CMK (cell line): ENCODE measurements at places on chromosomes 12 and 14.

GRCh38 chr12:75581515-75581914 lies 70.1 kb upstream of the KRR1 start:
- DNase-seq = no peak

DNA sequence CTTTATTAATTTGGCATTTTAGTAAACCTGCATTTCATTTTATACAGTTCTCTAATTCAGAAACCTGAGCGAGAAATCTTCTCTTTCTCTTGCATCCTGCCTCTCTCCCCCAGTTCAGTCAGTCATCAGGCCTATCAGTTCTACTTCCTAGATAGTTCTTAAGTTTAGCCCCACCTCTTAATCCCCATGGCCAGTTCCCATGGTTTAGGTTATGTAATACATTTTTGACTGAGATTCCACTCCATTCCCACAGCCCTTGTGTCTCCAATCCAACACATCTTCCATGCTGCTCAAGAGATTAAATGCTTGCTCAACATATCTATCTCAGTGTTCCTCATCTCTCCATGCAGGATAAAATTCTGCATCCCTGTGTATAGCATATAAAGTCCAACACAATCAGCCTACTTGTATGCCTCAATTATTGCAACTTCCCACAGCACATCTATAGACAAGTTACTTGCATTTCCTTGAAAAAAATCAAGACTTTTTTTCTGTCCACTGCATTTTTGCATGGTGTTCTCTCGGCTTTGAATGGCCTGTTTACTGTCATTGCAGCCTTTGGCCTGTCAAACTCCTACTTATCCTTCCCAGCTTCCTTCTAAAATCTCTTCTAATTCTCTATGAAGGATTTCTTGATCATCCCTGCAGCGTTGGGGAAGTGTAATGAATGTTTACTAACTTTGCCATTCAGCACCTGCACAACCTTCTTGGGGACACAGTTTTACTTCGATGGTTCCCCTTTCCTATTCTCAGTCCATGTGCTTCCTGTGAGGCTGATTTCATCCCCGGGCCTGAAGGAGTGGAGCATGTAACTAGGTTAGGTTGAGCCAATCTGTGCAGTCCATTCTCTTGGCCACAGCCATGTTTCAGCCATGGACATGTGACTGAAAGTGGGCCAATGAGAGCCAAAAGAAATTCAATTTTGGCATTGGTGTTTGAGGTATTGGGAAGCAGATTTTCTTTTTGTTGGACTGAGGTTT lies 80.8 kb downstream of the DACT1 start:
- DNase-seq = no peak

GRCh38 chr12:103802586-103802886 lies 38.5 kb downstream of the NT5DC3 start:
- no peak for DNase-seq

DNA sequence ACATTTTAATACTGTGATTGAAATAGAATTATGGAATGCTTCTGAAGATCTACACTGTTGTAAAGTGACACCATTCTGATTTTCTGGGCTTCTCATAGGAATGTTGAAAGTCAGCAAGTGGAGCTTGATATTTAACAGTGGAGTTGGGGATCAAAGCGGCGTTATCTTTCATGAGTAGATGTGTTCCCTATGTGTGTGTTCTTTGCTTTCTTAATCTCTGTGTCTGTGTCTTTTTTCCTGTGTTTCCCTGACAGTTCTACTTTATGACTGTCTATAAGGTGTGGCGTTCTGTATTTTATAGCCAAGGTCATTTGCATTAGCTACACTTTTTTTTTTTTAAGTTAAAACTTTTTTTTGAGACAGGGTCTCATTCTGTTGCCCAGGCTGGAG lies 24.7 kb downstream of the SYNE2 start:
- no peak for DNase-seq

GRCh38 chr12:61554268-61555008 lies 705.8 kb upstream of the USP15 start:
- no peak for DNase-seq

- no peak for DNase-seq
Measured at GRCh38 chr14:32826404-32827082, 112.1 kb upstream of the NPAS3 start.

DNA sequence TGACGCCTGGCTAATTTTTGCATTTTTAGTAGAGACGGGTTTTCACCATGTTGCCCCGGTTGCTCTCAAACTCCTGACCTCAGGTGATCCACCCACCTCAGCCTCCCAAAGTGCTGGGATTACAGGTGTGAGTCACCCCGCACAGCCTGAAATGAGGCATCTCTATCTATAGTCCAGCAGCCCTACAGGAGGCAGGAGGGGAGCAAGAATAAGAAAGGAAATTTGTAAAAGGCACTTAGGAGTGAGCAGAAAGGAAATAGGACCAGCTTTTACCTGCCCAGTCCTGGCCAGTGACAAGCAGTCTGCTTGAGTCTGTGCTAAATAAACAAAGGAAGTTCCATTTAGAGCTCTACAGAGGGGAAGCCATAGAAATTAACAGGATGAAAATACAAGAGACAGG lies 15.0 kb upstream of the PSMA6 start:
- no peak for DNase-seq

- DNase-seq = no peak
Measured at GRCh38 chr14:86462193-86462753, 932.3 kb downstream of the FLRT2 start.

GRCh38 chr12:32002848-32003493 lies 43.8 kb downstream of the RESF1 start:
- no peak for DNase-seq

DNA sequence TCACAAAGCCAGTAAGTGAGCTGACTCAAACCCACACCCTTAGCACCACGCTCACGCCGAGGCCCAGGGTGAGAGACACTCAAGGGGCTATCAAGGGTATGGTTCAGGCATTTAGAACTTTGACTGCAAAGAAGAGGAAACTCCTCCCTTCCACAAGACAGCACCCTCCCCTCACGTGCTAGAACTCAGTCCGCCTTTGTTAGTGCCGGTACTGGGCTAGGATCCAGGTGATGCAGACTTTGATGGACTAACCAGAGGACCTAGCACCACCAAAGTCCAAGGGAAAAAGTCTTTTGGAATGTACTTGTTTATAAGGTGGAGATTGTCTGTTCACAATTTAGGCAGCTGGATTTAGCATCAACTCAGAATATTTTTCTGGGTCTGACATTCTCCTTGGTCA lies 33.7 kb downstream of the VWF start:
- no peak for DNase-seq

- DNase-seq = no peak
Measured at GRCh38 chr14:37417151-37417550, 177.9 kb downstream of the FOXA1 start.

DNA sequence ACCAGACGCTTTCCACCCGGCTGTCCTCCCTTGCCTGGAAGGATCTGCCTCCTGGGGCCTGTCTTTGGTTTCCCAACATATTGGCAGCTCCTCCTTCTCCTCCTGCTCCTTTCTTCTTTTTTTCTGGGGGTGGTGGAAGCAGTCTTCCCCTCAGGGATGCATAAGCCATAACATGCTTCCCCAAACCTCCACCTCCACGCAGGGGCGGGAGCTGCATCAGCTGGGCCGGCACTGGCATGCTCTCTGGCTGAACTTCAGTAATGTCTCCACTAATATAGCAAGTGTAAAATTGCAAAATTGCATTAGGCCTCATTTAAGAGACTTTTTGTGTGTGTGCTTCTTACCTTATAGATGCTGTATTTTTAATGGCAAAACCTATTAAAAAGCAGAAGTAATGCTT lies 58.6 kb downstream of the GLT1D1 start:
- no peak for DNase-seq
